ENCODE measurements at places on chromosomes 7 and 10. TPM values are rescaled to one million over a fixed set of nuclear protein-coding genes. Genes with fewer than 3 reads are reported as not detected.

DNA sequence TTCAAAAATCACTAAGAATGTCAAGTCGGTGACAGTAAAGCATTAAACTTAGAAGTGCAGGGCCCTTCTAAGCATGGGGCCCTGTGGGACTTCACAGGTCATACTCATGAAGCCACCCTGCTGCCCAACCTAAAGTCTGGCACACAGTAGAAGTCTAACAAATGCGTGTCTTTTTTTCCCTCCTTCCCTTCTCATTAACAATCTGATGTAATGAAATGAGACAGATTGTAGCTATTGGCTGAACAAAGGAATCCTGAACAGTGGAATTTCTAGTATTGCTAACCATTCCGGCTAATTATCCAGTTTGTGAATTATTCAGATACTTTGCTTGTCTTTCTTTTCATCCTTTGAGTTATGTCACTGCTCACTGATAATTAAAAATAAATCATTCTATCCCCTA lies 369.9 kb downstream of the WDR11 start:
- no peak for DNase-seq

DNA sequence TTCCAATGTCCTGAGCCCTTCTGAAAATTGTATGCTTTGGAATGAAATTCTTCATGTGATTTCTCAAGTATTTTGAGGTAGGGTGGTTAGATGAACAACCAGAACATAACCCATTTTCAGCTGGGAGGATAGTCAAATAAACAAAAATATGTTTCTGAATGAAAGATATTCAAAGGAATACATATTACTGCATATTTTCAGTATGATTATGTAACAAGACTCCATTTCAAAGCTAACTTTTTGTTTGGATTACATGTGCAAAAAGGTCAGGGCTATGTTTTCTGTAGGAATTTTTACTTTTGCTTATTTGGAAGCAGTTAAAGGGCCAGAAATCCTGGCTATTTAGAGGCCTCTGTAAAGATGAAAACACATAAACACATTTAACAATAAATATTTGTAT lies 27.7 kb downstream of the CDK6 start:
- DNase-seq, result no peak

DNA sequence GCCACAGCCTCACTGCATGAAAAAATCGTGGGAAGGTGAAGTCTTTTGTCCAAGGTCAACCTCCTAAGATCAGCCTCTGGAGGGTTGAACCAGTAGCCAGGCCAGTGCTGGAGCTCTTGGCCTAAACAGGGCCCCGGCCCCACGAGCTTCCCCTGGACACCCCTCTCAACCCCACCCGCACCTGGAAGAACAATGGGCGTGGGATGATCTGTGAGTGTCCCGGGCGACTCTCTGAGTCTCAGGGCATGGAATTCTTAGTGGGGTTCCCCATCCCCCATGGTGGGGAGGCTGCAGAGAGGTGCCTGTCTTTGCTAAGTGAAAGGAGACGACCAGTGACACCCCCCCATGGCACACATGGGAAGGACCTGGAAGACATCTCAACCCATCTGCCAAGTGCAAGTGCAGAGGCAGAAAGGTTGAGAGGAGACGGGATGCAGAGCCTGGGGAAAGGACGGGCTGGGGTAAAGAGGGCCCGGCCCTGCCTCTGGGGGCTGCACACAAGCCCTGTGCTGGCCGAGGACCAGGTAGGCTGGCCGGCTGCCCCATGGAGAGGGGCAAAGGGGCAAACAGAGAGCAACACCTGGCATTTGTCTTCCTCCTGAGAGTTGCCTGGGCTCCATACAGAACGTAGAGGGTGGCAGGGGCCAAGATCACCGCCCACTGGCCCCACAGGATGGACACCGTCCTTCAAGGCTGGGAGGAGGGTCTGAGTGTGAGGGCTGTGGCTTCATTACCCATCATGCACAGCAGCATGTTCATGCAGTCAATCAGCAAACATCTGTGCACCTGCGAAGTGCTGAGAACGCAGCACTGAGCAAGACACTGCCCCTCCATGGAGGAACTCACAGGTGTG lies 163.0 kb upstream of the PPP2R2D start:
- DNase-seq, result no peak

- DNase-seq, result no peak
Observed at GRCh38 chr10:86522510-86522855, 891 bp upstream of the WAPL start.

GRCh38 chr7:74143383-74143782 lies 30.8 kb upstream of the EIF4H start:
- no peak for DNase-seq

GRCh38 chr7:87510411-87510875 lies 35.0 kb upstream of the ABCB4 start:
- DNase-seq, result peak; percentile 3

- DNase-seq, result no peak
Observed at GRCh38 chr7:82678259-82678658, 234.7 kb upstream of the CACNA2D1 start.

DNA sequence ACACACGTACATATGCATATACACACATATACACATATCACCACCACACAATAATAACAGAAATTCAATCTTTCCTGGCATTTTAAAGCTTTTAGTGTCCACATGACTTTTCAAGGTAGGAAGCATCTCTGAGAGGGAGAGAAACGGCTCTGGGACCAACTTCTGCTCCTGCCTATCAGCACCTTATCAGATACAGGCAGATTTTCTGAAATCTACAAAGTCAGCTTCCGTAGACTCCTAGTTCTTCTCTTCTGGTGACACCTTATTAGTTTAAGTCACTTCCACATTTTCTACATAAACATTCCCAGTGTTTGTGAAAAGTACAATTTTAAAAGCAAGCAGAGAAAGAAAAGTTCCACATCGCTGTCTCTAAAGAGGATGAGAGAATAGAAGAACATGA lies 74.5 kb downstream of the ZNF22 start:
- DNase-seq, result no peak

GRCh38 chr7:131480384-131481315 lies 75.8 kb downstream of the PODXL start:
- DNase-seq, result no peak

GRCh38 chr7:137685433-137686164 lies 161.2 kb downstream of the DGKI start:
- no peak for DNase-seq

DNA sequence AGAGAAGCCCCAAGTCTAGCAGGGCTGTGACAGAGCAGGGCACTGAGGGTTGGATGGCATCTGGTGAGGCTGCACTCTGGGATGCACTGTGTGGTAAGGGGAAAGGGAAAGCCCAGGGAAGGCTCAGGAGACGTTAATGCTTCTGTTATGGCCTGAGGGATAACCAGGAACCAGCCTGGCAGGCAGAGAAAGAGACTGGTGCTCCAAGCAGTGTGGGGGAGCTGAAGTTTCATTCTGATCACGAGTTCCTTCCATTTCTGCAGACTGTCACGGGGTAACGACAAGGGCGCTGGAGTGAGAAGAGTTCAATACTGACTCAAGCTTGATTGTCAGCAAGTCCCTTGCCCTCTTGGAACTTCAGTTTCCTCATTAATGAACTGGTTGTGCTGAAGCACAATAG lies 730.9 kb downstream of the GRID1 start:
- no peak for DNase-seq

- peak; percentile 54 for DNase-seq
Observed at GRCh38 chr10:132264966-132265889, 42.5 kb downstream of the STK32C start.

DNA sequence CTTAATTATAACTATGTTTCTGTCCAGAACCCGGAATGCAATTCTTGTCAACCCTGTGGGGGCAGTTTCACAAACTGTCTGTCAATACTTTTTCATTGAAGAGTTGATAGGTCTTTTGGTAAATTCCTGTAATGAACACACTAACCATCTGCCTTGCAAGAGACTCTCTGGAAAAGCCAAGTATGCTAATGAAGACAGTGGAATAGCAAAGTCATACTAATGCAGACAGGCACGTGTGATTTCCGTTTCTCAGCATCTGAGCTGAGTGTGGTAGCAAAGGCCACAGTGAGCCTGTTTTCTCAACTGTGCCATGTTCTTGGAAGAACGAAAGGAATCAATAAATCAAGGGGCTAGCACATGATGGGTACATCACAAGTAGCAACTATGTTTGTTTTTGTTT lies 494.1 kb upstream of the NRP1 start:
- DNase-seq, result no peak

DNA sequence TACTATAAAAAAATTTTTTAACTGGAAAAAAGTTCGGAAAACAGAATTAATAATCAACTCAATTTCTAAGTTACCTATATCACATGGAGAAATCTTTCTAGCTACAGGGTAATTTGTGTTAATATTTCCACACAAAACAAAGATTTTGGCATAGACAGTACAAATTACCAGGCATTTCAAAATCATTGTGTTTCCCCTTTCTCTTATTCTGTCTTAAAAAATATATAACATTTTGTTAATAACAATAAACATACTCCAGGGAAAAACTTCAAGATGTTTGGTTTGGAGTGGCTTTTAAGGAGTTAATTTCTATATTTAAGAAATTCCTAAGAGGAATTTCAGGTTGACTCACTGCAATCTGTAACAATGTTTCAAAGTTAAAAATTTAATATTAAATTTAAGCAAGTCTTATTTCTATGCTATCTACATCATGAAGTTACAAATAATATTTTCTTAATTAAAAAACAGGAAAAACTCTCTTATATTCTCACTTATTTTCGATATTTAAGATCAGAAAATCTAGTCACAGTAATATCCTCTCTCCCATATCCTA lies 132.6 kb downstream of the NRBF2 start:
- no peak for DNase-seq

DNA sequence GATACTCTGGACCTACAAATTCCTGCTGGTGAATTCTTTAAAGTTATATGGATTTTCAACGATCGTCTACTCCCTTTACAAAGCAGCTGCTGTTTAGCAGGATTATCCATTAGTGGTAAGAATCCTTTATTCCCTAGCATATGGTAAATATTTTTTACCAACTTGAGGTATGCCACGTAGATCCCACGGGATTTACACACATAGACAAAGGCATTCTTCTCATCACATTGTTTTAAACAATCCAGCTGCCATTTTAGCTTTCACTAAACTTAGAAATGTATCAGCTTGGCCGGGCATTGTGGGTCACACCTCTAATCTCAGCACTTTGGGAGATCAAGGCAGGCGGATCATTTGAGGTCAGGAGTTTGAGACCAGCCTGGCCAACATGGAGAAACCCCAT lies 148.0 kb upstream of the SH2B2 start:
- no peak for DNase-seq

GRCh38 chr7:20227291-20227795 lies 10.2 kb upstream of the MACC1 start:
- DNase-seq, result no peak

Gene SLC18A3
- 3.4 TPM for total RNA-seq

Gene ZFYVE27
- total RNA-seq, result 38.5 TPM

Gene CDHR3
- 21.7 TPM for total RNA-seq

Gene ENTPD1
- total RNA-seq, result 12.2 TPM

Gene ITGA8
- 19.8 TPM for total RNA-seq

Gene TACR2
- 0.82 TPM for total RNA-seq

Gene ZCWPW1
- total RNA-seq, result 2.8 TPM

Data from cerebellum (tissue), 4 donors.